DMS53 (cell line): ENCODE measurements at places on chromosomes 1 and 21.

DNA sequence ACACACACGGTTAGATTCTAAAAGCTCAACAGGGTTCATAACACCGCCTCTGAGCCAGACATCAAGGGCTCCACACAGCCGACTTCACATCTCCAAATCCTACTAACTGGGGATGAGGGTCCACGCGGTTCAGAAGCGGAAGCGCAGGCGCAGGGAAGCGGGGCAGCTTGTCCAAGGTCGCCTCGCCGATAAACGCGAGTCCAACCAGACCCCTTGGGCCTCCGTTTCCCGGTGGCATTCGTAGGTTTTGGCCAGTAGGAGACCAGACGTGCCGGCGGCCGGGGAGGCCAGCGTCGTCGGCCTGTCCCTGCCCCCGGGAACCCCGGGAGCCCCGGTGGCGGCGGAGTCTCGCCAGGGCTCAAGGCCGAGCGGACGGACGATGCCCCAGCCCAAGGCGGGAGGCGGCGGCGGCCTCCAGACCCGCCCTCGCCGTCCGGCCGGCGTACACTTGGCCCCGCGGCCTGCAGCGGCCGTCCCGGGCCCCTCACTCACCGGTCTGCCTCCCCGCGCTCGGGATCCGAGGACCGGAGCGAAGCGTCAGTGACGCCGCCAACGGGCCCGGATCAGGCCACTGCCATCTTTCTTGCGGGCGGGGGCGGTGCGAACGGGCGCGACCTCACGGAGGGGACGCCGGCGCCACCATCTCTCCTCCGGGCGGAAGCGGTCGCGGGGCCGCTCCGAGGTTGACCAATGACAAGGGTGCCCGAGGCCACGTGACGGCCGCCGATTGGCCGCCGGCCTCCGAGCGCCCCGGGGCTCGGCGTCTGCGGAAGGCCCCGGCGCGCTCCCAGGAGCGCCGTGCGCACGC is at the start of gene SDF4:
Gene SDF4 (minus strand): TSS at position 602 of the 808 bp plus-strand sequence. CDS start 3,229 bp downstream, outside the sequence.
- DNase-seq, result peak; percentile 99

- no peak for DNase-seq
Measured at GRCh38 chr1:192846950-192847349, 38.1 kb downstream of the RGS2 start.

DNA sequence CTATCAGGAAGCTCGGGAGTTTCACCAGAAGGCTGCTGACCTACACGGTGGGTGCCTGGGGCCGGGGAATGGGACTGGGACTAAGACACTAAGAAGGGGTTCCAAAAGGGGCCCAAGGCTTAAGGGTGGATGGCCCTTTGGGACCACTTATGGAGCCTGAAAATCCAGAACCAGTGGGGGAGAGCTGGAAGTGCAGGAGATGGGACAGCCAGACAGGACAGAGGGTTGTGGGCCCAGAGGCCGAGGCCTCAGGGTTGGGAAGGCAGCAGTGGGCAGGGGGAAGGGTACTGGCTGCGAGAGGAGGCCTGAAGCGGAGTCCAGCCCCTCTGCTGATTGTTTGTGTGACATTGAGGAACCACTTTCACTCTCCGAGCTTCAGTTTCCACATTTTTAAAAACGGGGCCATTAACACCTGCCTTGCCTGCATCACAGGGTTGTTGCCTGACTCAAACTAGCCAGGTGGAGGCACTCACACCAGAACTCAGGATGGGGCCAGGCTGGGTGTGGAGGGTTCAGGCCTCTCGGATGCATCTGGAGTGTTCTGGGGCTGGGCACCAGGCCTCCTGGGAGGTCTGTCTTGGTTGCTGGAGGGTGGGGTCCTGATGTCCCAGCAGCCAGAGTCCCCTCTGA is 3.0 kb downstream of the TTC24 start:
- DNase-seq, result no peak

- no peak for DNase-seq
Measured at GRCh38 chr1:67609577-67610341, 75.2 kb upstream of the GADD45A start.

- DNase-seq, result peak; percentile 68
Measured at GRCh38 chr1:61887076-61887867, 145.0 kb downstream of the PATJ start.

- no peak for DNase-seq
Measured at GRCh38 chr1:231428377-231428776, 6.3 kb upstream of the EGLN1 start.

DNA sequence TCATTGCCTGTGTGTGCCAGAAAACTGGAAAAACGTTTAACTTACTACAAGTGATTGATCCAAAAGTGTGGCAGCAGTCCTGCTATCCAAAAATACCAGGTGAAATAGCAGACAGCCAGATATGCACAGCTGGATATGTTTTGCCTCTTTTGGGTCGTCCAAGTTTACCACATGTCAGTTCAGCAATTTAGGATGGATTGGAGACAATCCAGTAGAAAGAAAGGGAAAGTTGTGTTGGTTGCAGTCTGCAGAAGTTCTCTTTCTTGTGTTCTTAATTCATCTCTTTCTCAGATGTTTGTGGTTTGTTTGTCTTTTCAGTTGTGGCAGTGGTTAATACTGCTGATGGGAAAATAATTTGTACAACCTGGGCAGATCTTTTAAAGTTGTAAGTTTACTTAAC is 645.0 kb downstream of the PTPRC start:
- no peak for DNase-seq

DNA sequence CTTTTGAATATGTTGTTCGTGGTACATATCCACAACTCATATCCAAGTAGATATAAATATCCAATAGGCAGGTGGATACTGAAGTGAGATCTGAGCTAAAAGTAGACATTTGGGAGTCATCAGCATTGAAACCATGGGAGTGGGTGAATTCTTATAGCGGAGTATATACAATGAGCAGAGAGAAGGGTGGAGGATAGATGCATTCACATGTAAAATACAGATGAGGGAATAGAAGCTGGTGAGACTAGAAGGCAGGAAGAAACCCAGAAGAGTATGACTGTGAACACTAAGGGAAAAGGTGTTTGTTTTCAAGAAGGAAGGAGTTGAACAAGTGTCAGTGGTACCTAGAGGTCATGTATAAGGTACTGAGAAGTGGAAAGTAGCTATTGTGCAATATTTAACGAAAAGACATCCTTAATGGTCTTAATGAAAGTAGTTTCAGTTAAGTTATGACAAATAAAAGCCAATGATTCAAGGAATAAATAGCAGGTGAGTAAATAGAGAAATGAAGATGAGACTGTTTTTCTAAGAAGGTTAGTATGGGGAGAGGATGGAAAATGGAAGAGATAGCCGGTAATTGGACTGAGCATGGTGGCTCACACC is 181.6 kb upstream of the CACYBP start:
- no peak for DNase-seq

- no peak for DNase-seq
Measured at GRCh38 chr1:65109487-65109886, 38.5 kb upstream of the AK4 start.

GRCh38 chr21:41634211-41634694 is 126.3 kb upstream of the TMPRSS2 start:
- DNase-seq, result no peak

GRCh38 chr1:166221316-166221715 is 54.5 kb upstream of the FAM78B start:
- DNase-seq, result no peak

- DNase-seq, result no peak
Measured at GRCh38 chr1:37420456-37420855, 53.9 kb upstream of the ZC3H12A start.

GRCh38 chr1:245717611-245718010 is 562.8 kb downstream of the KIF26B start:
- no peak for DNase-seq

DNA sequence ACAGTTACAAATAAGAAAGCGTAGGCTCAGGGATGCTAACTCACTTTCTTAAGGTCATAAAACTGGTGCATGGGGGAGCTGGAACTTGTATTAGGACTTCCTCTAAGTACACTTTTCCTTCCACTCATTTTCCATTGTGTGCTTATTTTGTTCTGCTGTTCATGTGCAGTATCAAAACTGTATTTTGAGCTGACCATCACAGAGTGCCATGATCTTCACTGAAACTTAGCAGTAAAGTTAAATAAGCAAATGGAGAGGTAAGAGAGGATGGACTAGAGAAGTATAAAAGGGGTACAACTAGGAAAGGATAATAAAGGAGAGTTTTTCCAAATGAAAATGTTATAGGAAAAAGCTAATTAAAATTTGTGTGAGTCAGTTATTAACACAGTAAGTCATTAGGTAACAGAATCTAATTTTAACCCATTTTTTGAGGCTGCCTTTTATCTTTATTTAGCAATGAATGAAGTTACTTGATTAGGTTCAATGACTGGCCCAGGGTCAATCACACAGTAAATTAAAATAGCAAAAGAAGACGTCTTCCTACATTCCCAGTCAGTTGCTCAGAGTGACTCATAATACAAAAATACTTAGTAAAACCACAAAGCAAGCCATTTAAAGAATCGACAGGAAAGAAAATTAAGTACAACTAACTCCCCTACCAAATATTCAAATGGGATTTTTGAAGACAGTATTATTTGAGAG is 165.8 kb upstream of the C1orf105 start:
- peak; percentile 15 for DNase-seq

DNA sequence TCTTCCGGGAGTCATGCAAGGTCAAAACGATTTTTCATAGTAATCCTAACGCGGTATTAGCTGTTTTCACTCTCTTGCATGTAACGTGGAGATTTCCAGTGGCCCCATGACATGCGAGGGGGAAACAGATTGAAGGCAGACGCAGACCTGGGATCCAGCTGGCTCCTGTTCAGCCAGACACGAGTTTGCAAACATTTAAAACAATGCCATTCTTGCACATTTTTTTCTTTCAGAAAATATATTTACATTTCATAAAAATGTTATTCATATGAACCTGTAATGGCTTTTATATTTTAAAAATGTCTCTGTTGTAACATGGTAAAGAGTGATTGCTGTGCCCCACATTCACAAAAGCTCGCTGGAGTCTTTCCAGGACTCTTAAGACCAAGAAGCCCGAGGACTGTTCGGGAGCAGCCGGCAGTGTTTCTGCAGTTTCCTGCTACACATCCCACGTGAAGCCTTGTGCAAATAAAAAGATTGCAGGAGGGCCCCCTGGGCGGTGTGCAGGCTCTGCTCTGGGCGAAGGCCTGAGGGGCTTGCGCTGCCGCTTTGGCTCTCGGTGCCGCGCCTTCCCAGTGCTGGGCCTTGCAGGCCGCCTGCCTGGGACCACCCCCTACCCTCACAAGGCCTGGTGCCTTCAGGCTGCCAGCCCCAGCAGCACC is 184.9 kb downstream of the DYRK1A start:
- DNase-seq, result peak; percentile 27

DNA sequence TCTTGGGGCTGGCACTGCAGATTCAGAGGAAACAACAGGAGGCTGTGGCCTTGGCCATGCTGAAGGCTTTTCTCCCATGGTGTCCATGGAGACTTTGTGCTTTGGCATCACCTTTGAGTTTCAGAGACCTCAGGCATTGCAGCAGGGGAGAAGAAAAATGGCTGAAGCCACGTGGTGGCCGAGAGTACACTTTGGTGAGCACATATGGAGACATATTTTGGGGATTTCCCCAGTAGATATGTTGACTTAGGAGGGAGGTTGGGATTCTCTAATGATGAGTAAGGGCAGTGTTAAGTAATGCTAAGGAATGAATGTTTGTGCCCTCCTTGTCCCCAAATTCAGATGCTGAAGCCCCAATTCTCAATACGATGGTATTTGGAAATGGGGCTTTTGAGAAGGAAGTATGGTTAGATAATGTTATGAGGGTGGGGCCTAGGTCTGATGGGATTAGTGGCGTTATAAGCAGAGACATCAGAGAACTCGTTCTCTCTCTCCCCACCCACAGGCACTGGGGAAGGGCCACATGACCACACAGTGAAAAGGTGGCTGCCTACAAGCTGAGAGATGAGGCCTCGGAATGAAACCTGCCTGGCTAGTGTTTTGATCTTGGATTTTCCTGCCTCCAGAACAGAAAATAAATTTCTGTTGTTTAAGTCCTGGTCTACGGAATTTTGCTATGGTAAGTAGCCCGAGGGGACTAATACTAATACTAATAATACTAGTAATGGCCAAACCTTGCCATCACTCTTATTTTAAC is 98.6 kb downstream of the TBX19 start:
- no peak for DNase-seq

DNA sequence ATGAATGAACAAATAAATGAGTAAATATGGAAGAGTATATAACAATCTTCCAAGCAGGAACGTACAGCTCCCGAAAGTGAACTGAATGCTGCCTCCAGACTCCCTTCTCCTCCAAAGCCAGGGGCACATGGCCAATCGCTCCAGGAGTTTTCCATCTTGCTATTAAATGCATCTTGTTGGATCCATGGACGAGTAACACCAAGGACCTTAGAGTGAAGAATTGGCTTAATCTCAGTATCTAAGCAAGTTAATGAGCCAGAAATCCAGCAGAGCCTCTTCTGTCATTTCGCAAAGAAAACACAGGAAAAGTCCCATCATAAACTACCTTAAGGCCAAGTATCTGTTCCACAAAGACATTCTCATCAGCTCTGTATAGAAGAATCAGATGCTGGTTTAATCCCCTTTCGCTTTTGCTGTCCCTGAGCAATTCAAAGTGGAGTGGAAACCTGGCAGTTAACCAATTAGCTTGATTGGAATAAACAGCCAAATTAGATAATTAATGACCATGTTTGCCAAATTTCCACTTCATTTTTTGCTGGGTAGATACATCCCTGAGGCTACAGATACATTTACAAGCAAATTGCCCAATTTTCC is 116.0 kb downstream of the MIS18A start:
- no peak for DNase-seq
